Hematopoietic multipotent progenitor cell treated with erythropoietin and hydrocortisone succinate and interleukin-3 and kit ligand, for 17 days (in vitro differentiated cells): ENCODE measurements at places on chromosomes 2 and 18.

- no peak for DNase-seq
Measured at GRCh38 chr2:12430407-12431133, 286.2 kb upstream of the TRIB2 start.

GRCh38 chr18:35029770-35030169 is 11.4 kb upstream of the MAPRE2 start:
- DNase-seq, result no peak

- no peak for DNase-seq
Measured at GRCh38 chr2:199851883-199852282, 891 bp upstream of the FTCDNL1 start.

- no peak for DNase-seq
Measured at GRCh38 chr2:107663632-107664031, 163.1 kb upstream of the RGPD4 start.

DNA sequence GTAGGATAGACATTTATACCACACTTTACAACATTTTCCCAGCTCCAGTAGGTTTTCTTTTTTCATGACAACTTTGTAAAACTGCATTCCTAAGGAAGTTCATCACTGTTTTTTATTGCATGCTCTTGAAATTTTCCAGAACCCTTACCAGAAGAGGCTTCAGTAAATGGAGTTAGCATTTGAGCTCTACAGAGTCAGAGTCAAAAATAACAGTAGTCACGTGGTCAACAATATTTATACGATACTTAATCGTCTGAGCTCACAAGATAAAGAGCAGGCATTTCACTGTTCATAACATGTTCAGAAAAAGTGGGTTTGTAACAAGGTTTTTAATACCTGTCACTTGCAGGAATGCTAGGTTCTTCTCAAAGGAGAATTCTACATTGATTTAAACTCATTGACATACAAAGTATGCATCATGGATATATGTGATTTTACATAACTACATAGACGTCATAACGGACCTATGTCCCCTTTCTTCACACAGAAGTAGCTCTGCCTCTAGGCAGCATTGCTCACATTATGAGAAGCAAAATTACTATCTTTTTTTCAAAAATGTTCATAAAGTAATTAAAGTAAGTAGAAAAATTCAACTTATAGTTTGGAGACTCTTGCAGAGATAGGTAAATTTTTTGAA is 187.0 kb upstream of the COL3A1 start:
- no peak for DNase-seq

DNA sequence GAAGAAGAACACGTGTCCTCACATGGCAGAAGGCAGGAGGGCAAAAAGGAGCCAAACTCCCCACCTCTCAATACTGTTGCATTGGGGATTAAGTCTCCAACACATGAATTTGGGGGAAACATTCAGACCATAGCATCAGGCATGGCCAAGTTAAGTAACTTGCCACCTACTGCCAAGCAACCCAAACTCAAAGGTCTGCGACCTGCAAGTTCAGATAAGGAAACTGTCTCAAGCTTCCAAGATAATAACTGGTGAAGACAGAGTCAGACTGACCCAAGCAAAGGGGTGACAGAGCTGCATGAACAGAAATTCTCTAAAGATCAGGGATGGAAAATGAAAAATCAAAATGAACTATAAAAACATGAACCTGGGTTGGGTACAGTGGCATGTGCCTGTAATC is 188.7 kb upstream of the SIX3 start:
- no peak for DNase-seq

DNA sequence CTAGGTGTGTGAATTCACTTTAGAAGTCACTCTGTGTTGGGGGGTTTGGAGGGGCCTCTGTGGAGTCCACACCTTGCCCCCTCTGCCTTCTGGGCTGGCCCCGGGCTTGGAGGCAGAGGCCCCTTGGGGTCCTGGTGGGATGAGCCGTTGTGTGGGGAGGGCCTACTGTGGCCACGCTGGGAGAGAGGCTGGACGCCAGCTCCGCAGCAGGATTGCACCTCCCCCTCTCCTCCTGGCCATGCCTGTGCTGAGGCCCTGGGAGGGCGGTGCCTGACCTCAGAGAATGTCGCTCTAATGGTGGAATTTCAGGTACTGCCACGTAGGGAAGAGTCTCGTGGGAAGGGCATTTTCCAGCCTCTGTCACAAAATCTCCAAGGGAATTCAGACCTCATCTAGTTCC is 237.0 kb downstream of the ATAD2B start:
- DNase-seq, result no peak

GRCh38 chr2:127419112-127419430 is 844 bp downstream of the PROC start:
- no peak for DNase-seq

DNA sequence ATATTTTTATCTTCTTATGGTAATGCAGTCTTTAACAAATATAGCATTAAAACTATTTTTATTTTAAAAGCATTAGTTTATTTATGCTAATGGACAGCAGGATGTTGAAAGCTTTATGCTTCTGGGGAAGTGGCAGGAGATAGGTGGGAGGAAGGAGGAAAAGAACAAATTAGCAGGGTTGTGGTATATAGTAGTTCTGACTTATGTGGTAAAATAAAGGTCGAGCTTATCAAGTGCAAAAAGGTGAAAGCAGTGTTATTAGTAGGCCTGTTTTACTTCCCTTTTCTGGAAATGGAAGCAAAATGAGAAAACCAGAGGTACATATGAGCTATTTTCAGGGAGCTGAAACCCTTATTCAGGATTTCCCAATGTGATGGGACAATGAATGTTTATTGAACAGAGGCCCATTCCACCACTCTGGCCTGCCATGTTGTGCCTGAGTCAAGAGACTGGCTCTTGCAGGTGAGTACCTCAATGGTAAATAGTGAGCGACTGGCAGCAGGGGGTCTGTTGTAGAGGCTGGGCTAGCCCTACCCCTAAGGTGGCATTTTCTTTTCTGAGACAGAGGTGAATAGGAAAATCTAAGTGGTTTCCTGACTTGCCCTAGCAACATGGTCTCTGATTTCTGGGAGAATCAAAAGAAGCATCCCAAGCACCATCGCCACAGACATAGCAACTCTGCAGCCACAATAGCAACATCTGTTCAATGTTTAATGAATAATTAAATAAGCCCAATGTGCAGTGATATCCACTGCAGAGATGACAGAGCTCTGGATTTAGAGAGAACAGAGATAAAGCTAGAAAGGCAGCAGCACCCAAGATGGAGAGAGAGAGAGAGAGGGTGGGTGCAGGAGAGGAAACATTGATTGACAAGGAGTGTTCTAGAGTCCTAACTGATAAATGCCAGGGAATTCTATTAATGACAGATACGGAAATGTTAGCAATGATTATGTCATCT is 119.7 kb downstream of the UPP2 start:
- no peak for DNase-seq

GRCh38 chr2:58918141-58918540 is 677.0 kb upstream of the FANCL start:
- DNase-seq, result no peak

DNA sequence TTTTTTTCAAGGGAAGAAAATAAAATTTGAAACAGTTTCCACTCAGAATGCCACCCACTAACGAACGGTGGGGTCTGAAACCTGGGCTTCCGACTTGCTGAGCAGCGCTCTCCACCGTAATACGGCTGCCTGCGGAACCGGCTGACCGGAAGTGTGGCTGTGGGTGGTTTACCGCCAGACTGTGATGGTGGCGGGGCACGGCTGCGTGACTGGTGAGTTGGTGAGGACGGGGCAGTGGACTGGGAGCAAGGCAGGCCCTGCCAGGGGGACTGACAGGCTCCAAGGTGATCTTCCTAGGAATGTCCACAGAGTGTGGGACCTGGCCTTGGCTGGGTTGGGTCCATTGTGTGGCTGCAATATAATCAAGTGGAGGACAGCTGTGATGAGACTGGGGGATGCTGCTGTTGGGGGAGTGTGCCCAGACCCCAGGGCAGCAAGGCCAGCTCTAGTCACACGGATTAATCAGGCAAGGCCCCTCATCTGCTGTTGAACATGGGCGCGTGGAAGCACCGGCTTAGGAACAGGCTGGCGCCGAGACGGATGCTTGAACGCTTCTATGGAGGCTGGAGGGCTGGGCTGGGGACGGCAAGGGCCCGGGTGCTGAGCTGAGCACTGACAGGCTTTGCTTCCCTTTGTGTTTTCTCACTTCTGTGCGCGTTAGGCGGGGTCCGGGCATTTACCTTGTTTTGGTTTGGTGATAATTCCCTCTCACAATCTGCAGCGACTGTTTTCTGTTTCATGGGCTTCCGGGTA is 357.7 kb upstream of the SPRED2 start:
- no peak for DNase-seq

GRCh38 chr18:40494603-40495002 is 1460.4 kb upstream of the PIK3C3 start:
- no peak for DNase-seq

GRCh38 chr2:64359892-64360657 is 93.9 kb upstream of the LGALSL start:
- no peak for DNase-seq

DNA sequence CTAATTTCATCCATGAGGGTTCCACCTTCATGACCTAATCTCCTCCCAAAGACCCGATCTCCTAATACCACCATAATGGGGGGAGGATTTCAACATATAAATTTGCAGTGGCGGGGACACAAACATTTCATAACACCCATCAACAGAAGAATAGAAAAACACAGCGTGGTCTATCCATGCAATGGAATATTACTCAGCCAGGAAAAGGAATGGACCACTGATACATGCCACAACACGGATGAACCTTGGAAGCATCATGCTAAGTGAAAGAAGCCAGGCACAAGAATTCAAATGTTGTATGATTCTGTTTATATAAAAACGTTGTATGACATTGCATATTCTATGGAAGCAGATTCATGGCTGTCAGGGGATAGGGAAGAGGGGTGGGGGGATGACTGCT is 2.7 kb downstream of the PRLH start:
- DNase-seq, result no peak

- no peak for DNase-seq
Measured at GRCh38 chr18:78650926-78651325, 328.7 kb upstream of the SALL3 start.

DNA sequence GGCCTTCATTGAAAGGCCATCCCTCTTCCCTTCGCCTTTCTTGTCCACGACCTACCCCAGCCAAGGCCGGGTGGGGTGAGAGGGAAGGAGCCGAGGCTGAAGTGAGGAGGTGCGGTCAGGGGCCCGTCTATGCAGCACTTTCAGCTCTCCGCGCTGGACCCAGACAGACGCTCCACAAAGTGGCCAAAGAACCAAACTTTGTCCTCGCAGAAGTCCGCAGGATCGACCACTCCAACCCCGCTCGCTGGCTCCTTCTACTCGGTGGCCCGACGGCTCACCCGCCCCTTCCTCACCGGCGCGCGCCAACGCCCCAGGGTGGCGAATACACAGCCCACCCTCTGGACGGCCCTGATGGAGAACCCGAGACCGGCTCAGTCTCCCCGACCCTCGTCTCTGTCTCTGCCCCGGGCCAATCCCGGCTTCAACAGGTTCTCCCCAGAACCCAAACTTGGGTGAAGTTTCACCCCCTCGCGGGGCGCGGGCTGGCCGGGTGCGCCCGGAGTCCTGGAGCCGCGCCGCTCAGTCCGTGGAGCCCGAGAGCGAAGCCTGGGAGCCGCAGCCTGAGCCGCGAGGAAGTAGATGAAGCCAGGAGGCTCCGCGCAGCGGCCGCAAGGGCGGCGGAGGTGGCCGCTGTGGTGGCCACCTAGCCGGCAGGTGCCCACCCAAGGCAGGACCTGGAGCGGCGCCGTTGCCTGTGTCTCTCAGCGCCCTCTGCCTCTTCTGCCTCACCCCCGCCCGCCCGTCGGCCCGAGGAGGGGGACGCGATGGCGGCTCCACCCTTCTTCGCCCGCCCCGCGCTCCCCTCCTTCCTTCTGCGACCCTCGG is 26.7 kb upstream of the ALPP start:
- no peak for DNase-seq

GRCh38 chr2:100610381-100610831 is 47.6 kb downstream of the PDCL3 start:
- no peak for DNase-seq

- no peak for DNase-seq
Measured at GRCh38 chr2:211875488-211875887, 663.1 kb downstream of the ERBB4 start.

- DNase-seq, result no peak
Measured at GRCh38 chr2:111704246-111704645, 179.7 kb downstream of the ANAPC1 start.

GRCh38 chr2:63993871-63994270 is 25.4 kb downstream of the VPS54 start:
- no peak for DNase-seq

DNA sequence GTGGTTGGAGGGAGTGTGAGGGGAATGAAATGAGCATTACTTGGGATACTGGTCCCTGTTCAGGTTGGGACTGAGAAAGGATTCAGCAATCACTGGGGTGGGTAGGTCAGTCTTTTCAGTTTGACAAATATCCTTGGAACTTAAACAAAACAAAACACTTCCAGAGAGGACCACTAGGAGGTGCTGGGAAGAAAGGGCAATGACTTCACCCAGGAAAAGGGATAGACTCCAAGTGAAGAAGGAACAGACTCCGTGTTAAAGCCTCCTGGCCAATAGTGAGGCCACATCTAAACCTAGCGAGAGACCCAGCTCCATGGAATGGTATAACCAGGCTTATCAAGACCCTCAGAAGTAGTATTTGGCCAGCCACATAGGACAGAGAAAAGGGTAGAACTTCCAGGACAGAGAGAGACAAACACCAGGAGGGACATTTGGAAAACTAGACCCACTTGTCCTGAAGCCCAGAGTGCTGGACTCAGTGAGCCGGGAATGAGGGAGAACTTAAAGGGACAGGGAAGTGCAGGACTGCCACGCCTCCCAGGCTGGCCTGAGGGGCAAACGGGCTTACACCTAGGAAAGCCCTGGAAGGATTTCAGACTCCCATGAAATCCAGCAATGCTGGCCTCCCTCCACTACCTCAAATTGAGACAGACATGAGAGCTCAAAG is 19.6 kb upstream of the KCNG3 start:
- DNase-seq, result no peak

GRCh38 chr18:51069885-51070284 is 39.9 kb downstream of the SMAD4 start:
- no peak for DNase-seq

GRCh38 chr2:226304308-226304707 is 495.3 kb downstream of the IRS1 start:
- DNase-seq, result no peak

DNA sequence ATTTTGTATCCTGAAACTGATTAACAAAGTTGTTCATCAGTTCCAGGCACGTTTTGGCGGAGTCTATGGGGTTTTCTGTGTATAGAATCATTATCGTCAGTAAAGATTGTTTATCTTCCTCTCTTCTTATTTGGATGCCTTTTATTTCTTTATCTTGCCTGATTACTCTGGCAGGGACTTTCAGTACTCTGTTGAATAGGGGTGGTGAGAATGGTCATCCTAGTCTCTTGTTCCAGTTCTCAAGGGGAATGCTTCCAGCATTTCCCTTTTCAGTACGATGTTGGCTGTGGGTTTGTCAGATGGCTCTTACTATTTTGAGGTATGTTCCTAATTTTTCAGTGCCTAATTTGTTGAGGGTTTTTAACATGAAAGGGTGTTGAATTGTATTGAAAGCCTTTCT is 14.0 kb upstream of the SPDYA start:
- no peak for DNase-seq

DNA sequence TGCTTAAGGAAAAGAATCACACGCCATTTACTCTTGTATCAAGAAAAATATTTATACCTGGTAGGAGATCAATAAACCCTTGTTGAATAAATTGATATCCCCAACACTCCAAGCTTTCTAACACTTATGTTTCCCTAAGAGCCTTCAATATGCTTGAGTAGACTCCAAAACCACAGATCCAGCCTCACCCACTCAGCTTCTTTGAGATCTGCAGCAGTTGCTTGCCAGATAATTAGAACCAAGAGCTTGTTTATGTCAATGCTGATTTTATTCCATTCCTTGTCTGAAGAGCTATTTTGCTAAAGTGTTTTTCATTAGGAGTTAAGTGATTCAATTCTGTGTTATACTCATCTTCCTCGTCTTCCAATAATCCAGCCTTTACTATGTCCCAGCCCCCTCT is 26.3 kb upstream of the CRIM1 start:
- no peak for DNase-seq
